ENCODE measurements at places on chromosomes 16 and 17. TPM values are rescaled to one million over a fixed set of nuclear protein-coding genes. Genes with fewer than 3 reads are reported as not detected.

- no peak overlapping the region for H3K27ac ChIP-seq
- no peak for DNase-seq
- H3K4me3 ChIP-seq: no peak overlapping the region
- H3K27me3 ChIP-seq: peaks cover 18% of the 10 kb centered on the region
Observed at GRCh38 chr17:42894283-42895184, 6.1 kb upstream of the G6PC1 start.

DNA sequence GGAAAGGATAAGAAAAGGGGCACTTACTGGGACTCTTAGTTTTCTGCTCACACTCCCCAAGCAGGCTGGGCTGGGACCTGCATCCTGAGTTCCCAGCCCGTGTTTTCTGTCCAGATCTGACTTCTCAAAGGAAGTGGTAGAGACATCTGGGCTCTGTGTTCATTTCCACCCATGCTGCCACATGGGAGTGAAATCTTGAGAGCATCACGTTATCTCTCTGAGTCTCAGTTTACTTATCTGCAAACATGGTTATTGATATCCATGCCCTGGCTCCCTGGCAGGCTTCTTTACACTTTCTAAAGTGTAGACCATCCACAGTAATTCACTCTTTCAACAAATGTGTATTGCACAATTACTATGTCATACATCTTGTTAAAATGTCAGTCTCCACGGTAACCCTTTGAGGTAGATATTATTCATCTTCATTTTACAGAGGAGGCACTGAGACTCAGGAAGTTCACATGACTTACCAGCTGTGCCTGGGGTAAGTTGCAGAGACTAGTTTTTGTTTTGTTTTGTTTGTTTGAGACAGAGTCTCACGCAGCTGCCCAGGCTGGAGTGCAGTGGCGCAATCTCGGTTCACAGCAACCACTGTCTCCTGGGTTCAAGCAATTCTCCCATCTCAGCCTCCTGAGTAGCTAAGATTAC lies 3.4 kb downstream of the ZNF688 start:
- peak overlapping the region; percentile 92 for H3K27ac ChIP-seq
- H3K4me1 ChIP-seq: peaks cover 31% of the 10 kb centered on the region
- H3K27me3 ChIP-seq: no peaks in the 10 kb centered on the region
- H3K36me3 ChIP-seq: no peaks in the 10 kb centered on the region

DNA sequence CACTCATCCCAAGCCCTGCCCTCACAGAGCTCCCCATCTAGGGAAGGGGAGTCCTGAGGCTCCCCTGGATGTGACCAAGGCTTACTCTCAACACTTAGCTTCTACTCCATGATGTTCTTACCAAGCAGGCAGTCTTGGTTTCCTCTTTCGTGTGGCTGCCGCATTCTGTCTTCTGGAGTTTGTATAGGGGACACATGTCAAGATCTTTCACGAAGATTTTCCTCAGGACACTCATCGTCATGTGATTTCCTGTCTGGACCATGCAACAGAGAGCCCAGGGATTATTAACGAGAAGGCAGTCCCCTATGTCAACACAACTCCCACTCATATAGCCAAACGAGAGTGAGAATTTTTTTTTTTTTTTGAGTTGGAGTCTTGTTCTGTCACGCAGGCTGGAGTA lies 10.4 kb downstream of the PRSS54 start:
- H3K4me1 ChIP-seq: no peaks in the 10 kb centered on the region
- no peaks in the 10 kb centered on the region for H3K36me3 ChIP-seq
- H3K27ac ChIP-seq: no peak overlapping the region

DNA sequence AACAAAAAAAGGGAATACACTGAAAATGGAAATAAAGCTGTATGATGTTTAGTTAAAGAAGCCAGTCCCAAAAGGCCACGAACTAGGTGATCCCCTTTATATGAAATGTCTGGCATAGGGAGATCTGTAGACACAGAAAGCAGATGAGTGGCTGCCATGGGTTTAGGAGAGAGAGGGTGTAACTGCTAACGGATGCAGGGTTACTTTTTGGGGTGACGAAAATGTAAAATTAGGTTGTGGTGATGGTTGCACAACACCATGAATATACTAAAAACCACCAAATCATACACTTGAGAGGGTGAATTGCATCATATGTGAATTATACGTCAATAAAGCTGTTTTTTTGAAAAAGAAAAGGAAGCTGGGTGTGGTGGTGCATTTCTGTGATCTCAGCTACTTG lies 99.6 kb downstream of the ADCY9 start:
- peaks cover 7% of the 10 kb centered on the region for H3K4me1 ChIP-seq
- H3K27me3 ChIP-seq: no peaks in the 10 kb centered on the region
- no peak for DNase-seq
- no peak overlapping the region for H3K4me3 ChIP-seq
- no peaks in the 10 kb centered on the region for H3K36me3 ChIP-seq
- H3K27ac ChIP-seq: no peak overlapping the region

- H3K4me1 ChIP-seq: peaks cover 13% of the 10 kb centered on the region
- H3K4me3 ChIP-seq: no peak overlapping the region
- no peaks in the 10 kb centered on the region for H3K36me3 ChIP-seq
- DNase-seq: no peak
Observed at GRCh38 chr16:69481901-69482341, 57.5 kb downstream of the CYB5B start.

GRCh38 chr16:86874141-86874540 lies 295.8 kb downstream of the FOXL1 start:
- H3K27me3 ChIP-seq: peaks cover 26% of the 10 kb centered on the region
- H3K4me1 ChIP-seq: no peaks in the 10 kb centered on the region
- peak; percentile 15 for DNase-seq
- no peaks in the 10 kb centered on the region for H3K36me3 ChIP-seq
- H3K4me3 ChIP-seq: no peak overlapping the region
- H3K27ac ChIP-seq: no peak overlapping the region

GRCh38 chr17:17416400-17417360 lies 60.1 kb upstream of the MED9 start:
- H3K36me3 ChIP-seq: no peaks in the 10 kb centered on the region
- H3K27ac ChIP-seq: peak overlapping the region; percentile 39
- H3K4me1 ChIP-seq: peaks cover 20% of the 10 kb centered on the region
- no peak overlapping the region for H3K4me3 ChIP-seq
- no peak for DNase-seq

DNA sequence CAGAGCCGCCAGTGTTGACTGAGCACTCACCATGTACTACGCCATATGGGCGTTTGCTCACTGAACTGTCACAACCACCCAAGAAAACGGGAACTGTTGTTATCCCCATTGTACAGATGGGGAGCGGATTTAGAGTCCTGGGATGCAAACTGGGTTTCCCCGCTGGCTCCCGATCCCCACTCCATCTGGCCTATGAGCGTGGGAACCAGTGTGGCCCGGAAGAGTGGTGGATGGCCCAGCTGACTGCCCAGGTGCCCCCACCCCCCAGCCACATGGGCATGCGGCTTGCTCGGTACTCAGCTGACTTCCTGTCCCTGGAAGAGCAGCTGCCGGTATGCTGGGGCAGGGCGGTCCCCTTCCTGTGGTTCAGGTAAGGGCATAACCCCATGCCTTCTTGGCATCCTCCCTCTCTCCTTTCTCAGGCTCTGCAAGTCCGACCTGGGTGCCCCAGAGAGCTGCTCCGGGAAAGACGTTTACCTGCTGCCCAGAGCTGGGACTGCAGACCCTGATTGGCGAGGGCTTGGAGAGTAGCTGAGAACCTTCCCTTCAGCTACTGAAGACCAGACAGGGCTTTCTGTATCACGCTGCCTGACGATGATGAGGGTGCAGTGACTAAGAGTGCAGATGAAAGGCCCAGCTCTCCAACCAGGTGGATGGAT lies 16.2 kb downstream of the SOCS3 start:
- no peaks in the 10 kb centered on the region for H3K36me3 ChIP-seq
- H3K27me3 ChIP-seq: peaks cover 9% of the 10 kb centered on the region
- peak; percentile 71 for DNase-seq
- H3K4me3 ChIP-seq: no peak overlapping the region
- H3K27ac ChIP-seq: peak overlapping the region; percentile 49

GRCh38 chr16:2856686-2857450 lies 1.1 kb downstream of the PRSS22 start:
- DNase-seq: no peak
- no peak overlapping the region for H3K27ac ChIP-seq
- peaks cover 3% of the 10 kb centered on the region for H3K27me3 ChIP-seq
- H3K4me3 ChIP-seq: no peak overlapping the region
- peaks cover 4% of the 10 kb centered on the region for H3K36me3 ChIP-seq
- H3K4me1 ChIP-seq: peaks cover 2% of the 10 kb centered on the region

DNA sequence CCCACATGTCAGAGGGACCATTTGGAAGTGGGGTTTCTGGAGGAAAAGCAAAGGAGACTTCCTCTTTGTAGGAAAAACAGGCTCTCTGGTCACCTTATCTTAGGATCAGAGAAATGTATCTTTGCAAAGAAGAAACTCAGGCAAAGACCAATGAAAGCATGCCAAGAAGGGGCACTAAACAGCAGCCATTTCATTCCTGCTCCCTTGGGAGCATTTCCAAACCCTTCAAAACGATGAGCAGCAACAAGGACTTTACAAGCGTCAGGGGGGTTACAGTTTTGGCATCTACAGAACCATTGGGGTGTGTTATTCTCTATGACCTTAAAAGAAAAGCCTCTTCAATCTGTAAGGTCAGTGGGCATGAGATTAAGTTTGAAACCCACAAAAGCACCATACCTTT lies 122.8 kb downstream of the SMG6 start:
- no peak for DNase-seq
- H3K4me3 ChIP-seq: no peak overlapping the region
- no peak overlapping the region for H3K27ac ChIP-seq
- no peaks in the 10 kb centered on the region for H3K27me3 ChIP-seq

DNA sequence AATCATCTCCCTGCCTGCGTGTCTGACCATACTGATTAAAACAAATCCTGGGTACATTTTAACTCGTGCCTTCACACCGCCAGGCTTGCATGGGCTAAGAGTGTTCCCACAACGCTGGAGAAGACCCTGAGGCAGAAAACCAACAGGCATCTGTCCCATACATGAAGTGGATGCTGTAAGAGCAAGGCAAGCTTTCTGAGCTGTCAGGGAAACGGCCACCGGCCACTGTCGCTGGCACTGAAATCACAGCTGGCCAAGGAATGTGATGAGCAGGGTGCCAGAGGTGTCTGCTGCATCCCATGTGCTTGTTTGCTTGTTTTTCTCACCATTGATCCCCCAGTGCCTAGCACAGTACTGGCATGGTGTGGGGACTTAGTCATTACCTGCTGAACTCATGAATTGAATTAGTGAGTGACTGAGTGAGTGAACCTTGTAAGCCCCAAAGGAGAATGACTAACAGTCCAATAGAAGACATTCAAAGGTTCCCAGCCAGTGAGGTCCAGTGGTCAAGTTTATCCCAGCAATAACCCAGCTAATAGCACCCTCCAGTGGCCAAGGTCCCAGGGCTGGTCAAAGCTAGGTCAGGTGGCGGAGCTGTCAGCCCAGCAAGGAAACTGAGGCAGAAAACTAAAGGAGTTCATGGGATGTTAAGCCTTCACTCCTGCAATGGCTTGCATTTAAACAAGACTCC lies 92.7 kb upstream of the CDH5 start:
- H3K4me3 ChIP-seq: no peak overlapping the region
- no peaks in the 10 kb centered on the region for H3K36me3 ChIP-seq
- no peak for DNase-seq
- peaks cover 10% of the 10 kb centered on the region for H3K27me3 ChIP-seq
- no peak overlapping the region for H3K27ac ChIP-seq

DNA sequence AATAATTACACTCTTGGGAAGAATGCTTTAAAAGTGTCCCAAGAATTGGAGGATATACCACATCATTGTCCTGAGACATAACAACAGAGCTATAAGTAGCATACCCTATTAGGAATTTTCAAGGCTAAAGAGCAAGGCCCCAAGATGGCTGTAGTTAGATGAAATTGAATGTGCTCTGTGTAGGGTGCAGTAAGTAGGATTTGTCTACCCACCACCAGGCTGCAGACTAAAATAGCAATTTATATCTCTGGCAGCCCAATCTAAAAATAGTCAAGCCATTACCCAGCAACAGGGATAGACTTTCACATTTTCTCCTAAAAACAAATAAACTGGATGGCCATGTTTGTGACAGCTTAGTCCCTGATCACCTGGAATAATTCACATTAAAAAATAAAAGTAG lies 5.6 kb downstream of the MMD start:
- H3K27ac ChIP-seq: no peak overlapping the region
- no peak for DNase-seq
- peaks cover 75% of the 10 kb centered on the region for H3K36me3 ChIP-seq

DNA sequence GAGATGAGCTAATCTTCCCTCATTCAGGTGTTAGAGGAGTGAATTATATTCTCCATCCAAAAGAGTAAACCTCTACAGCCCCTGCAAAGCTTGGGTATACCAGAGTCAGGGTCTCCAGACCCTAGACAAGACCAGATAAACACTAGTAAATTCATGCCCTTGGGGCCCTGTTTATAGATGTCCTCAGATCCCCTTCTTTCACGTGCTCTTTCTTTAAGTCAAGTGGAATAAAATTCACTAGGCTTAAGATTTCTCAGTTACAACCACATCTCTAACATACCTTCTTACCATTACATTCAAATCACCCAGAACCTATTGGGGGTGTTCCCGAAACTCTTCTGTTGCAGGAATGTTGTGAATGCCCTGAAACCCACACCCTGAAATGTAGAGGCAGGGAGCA lies 2.2 kb upstream of the C17orf58 start:
- no peak for DNase-seq
- H3K36me3 ChIP-seq: peaks cover 3% of the 10 kb centered on the region
- H3K4me1 ChIP-seq: peaks cover 24% of the 10 kb centered on the region
- H3K4me3 ChIP-seq: no peak overlapping the region
- H3K27ac ChIP-seq: no peak overlapping the region

GRCh38 chr16:85927959-85928358 lies 29.0 kb downstream of the IRF8 start:
- no peak overlapping the region for H3K27ac ChIP-seq
- no peak overlapping the region for H3K4me3 ChIP-seq
- H3K27me3 ChIP-seq: peaks cover 3% of the 10 kb centered on the region
- peaks cover 17% of the 10 kb centered on the region for H3K4me1 ChIP-seq
- no peak for DNase-seq
- H3K36me3 ChIP-seq: peaks cover 5% of the 10 kb centered on the region

GRCh38 chr17:47276444-47276843 lies 22.8 kb downstream of the ITGB3 start:
- H3K4me1 ChIP-seq: peaks cover 6% of the 10 kb centered on the region
- no peak overlapping the region for H3K27ac ChIP-seq
- DNase-seq: no peak
- no peak overlapping the region for H3K4me3 ChIP-seq
- H3K27me3 ChIP-seq: peaks cover 7% of the 10 kb centered on the region

GRCh38 chr16:65547772-65548446 lies 426.0 kb upstream of the CDH11 start:
- no peaks in the 10 kb centered on the region for H3K4me1 ChIP-seq
- no peak for DNase-seq
- H3K4me3 ChIP-seq: no peak overlapping the region
- no peaks in the 10 kb centered on the region for H3K36me3 ChIP-seq
- no peak overlapping the region for H3K27ac ChIP-seq
- no peaks in the 10 kb centered on the region for H3K27me3 ChIP-seq

WFDC1 gene
- total RNA-seq: not detected

NOL3 gene
- total RNA-seq: 27.3 TPM

NOS2 gene
- not detected for total RNA-seq

C17orf107 gene
- 1.3 TPM for total RNA-seq

ST3GAL2 gene
- 35.1 TPM for total RNA-seq

ATF7IP2 gene
- 22.9 TPM for total RNA-seq

KRT23 gene
- not detected for total RNA-seq

KRTAP4-1 gene
- not detected for total RNA-seq

CCL2 gene
- not detected for total RNA-seq
